ENCODE measurements at places on chromosomes 5 and 9. TPM values are rescaled to one million over a fixed set of nuclear protein-coding genes. Genes with fewer than 3 reads are reported as not detected.
A peak's percentile ranks its signal among the peaks of the same experiment; 100 is the strongest.

PKD2L2 gene
- total RNA-seq, result not detected

- H3K36me3 ChIP-seq, result no peaks in the 10 kb centered on the region
- H3K4me3 ChIP-seq, result no peak overlapping the region
- H3K27me3 ChIP-seq, result no peaks in the 10 kb centered on the region
- peak; percentile 60 for DNase-seq
- H3K27ac ChIP-seq, result no peak overlapping the region
These were observed 7.6 kb upstream of the BARX1 start for GRCh38 chr9:93962561-93963440.

GRCh38 chr9:101516655-101517054, 17.0 kb upstream of the RNF20 start:
- no peaks in the 10 kb centered on the region for H3K36me3 ChIP-seq
- no peak for DNase-seq
- H3K4me3 ChIP-seq, result no peak overlapping the region
- peaks cover 39% of the 10 kb centered on the region for H3K4me1 ChIP-seq

PALM2AKAP2 gene
- 18.2 TPM for total RNA-seq

DNA sequence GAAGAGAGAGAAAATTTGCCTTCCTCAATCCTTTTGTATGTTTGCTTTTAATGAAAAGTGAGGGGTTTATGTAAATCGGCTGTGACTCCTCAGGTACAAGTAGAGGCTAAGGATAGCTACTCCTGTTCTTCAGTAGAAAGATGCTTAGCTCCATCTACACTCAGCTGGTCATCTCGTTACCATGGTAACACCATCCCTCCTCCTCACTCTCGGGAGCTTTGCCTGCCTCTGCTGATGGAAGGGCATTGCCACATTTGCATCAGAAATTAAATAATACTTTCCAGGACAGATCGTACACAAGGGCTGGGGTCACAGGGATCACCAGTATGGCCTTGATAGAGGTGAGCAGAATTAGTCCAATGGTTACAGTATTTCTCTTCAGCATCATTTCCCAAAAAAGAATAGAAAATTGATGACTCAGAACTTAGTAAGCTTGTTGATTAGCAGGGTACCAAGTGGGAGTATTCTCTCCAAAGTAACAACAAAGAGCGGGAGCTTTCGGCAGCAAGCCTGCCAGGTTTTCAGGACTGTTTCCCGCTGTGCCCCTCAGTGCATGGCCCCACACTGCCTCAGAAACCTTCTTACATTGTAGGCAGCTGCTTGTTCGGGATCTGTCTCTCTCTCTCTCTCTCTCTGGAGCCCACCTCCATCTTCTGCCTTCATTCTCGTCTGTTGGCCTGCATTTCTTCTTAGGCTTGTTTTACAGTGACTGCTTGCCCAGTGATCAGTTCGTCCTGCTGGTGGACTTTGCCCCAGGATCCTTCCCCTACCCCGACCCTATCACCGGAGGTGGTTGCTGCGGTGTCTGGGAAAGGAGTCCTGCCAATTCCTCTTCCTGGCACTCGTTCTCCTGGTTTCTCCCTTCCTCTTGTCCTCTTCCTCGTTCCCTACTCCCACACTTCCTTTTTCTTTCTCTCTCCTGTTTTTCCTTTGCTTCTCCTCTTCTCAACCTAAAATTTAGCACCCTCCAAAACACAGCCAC, 51.9 kb upstream of the SNAPC3 start:
- H3K4me3 ChIP-seq, result no peak overlapping the region
- H3K36me3 ChIP-seq, result no peaks in the 10 kb centered on the region
- peak; percentile 2 for DNase-seq
- peaks cover 21% of the 10 kb centered on the region for H3K4me1 ChIP-seq
- H3K27ac ChIP-seq, result no peak overlapping the region
- H3K27me3 ChIP-seq, result no peaks in the 10 kb centered on the region

GRCh38 chr5:34771076-34771475, 67.9 kb upstream of the TTC23L start:
- H3K27ac ChIP-seq, result no peak overlapping the region
- no peak overlapping the region for H3K4me3 ChIP-seq
- no peaks in the 10 kb centered on the region for H3K27me3 ChIP-seq
- no peaks in the 10 kb centered on the region for H3K4me1 ChIP-seq
- DNase-seq, result no peak

SAPCD2 gene
- total RNA-seq, result 24.9 TPM

REEP2 gene
- 0.21 TPM for total RNA-seq

All from SJSA1 (cell line).